ENCODE measurements at places on chromosomes 7 and 10.

- no peak for DNase-seq
Observed at GRCh38 chr10:113765910-113766309, 14.4 kb downstream of the PLEKHS1 start.

DNA sequence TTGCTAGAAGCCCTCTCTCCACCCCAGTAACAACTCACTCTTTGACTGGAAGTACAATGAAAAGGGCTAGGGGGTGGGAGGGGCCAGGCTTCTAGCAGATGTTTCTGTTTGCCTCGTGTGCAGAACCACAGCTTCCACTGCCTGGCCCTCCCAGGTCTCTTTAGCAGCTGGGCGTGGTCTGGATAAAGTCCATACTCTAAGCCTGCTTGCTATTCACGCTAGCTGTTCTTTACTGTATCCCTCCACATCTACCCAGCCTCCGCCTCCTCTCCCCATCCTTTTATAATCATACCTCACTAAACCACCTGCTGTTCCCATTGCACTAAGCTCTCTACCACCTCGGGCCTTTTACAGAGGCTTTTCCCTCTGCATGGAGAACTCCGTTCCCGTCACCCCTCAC is 288.8 kb downstream of the CAMK1D start:
- no peak for DNase-seq

DNA sequence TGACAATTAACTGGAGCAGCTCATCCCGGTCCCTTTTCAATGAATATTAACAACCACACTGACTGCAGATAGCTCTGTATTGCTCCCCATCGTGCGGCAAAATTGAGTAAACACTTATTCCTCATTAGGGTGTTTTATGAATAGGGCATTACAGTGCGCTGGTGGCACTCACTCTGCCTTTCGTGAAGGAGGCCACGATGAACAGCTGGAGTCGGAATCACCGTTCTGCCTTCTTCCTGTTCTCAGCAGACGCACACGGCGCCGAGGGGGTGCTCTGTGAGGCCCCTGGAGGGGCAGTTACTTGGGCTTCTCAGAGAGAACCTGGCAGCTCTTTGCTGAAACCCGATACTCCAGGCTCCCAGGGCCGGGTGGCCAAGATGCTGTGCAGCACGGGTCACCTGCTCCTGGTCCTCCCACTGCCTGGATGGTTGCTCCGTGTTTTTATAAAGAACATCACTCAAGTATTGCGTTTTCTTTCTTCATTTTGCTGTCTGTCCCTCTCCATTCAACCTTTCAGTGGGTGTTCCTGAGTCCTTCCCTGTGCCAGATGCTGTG is 241.9 kb downstream of the GLRX3 start:
- no peak for DNase-seq

- no peak for DNase-seq
Observed at GRCh38 chr7:127252778-127253280, at the start of gene GRM8. TSS of gene GRM8 (minus strand) at chr7:127252941.

GRCh38 chr10:131636116-131636515 is 264.7 kb upstream of the PPP2R2D start:
- no peak for DNase-seq

DNA sequence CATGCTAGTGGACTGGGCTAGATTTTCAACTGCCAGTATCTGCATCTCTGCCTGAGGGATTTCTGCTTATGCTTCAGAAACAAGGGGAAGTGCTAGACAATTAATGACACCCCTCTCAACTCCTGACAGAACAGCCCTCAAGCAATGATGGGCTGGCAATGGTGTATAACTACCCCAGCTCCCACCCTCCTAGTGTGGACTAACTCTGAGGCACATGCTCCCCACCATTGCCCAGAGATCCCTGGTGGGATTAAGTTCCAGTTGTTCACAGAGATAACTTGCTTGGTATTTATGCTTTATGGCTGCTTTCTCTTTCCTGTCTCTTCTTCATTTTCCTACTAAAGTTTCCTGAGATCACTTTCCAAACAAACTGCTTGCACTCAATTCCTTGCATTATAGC is 113.5 kb downstream of the RPS24 start:
- DNase-seq: no peak

DNA sequence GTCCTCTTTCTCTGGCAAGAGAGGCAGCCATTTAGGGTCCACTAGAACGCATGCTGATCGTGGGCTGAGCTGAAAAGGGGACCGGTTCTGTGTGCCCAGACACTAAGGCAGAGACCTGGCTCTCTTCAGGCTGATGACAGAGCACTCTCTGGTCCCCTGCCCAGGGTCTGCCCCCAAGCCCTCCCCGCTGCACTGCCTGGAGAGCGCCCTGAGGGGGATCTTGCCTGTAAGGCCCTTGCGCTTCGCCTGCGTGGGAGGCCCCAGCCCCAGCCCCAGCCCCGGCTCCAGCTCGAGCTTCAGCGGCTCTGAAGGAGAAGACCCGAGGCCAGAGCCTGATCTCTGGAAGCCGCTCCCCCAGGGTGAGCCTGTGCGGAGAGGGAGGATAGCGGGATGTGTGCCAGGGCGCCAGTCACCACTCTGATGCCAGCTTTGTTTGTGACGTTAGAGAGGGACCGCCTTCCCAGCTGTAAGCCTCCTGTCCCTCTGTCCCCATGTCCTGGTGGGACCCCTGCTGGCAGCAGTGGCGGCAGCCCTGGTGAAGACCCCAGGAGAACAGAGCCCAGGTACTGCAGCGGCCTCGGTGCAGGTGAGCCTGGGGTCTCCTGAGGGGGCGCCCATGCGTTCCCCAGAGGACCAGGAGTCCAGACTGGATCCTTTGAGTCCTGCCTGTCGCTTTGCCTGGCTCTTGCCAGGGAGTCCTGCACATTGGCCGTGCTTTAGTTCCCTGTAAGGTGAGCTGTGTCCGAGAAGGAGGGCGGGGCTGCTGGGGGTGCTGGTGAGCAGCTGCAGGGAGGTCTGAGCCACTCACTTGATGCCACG is 43.2 kb downstream of the ZNF467 start:
- no peak for DNase-seq

- no peak for DNase-seq
Observed at GRCh38 chr10:87829986-87830729, 12.1 kb upstream of the ATAD1 start.

DNA sequence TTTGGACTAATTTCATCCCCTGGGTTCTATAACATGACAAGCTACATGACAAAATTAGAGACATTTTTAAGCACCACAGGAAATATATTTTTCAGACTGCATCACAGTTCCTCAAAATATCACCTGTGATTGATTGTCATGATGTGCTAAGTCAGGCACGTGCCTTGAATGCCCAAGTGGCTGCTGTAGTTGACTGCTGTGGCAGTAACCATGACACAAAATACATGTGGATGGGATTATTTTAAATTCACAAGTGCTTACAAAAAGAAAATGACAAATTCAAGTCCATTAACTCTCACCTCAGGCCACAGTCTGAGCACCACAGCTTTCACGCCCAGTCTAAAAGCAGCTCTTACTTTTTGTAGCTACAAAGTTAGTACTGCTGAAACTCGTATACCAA is 45.5 kb downstream of the TNPO3 start:
- DNase-seq: no peak

DNA sequence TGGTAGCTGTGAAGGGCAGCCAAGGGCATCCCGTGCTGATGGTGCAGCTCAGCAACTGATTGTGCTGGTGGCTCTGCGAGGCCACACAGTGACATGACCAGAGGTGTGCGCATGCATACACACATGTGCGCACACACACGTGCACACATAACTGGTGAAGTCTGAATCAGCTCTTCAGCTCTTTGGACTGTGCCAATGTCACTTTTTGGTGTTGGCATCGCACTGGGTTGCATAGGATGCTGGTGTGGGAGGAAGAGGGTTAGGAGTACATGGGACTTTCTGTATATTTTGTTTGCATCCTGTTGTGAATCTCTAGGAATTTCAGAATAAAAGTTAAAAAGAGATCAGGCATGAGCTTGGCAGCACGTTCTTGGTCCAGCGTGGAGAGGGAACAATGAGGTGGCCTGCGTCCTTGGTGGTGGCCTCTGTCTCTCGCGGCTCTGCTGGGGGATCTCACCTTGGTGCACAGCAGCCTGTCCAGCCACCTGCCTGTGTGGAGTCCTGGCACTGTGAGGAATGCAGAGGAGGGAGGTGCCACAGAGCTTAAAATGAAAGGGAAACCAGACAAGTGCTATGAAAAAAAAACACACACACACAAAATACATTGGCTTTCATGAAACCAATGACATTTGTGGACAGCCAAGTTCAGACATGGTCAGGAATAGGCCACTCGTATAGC is 124.0 kb downstream of the TRRAP start:
- no peak for DNase-seq

- no peak for DNase-seq
Observed at GRCh38 chr7:151109094-151110048, 23.1 kb downstream of the AGAP3 start.

DNA sequence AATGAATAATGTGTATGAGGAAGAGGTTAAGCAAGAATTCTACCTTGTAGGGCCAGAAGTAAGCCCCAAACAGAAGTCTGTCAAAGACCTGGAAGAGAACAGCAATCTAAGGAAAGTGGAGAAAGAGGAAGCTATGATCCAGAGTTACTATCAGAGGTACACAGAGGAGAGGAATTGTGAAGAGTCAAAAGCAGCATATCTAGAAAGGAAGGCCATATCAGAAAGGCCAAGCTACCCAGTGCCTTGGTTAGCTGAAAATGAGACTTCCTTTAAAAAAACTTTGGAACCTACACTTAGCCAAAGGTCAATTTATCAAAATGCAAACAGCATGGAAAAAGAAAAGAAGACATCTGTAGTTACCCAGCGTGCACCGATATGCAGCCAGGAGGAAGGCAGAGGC is 42.7 kb upstream of the GAD2 start:
- no peak for DNase-seq

DNA sequence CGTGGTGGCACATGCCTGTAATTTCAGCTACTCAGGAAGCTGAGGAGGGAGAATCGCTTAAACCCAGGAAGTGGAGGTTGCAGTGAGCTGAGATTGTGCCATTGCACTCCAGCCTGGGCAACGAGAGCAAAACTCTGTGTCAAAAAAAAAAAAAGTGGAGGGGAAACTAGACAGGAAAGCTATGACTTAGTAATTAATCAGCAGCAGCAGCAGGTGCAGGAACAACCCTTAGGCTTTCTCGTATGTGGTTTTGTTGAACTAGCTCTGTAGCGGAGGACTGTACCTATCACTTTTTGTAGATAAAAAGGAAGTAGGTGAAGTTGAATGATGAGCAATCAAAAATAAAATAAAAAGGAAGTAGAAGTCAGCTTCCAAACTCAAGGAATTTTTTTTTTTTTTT is 76.9 kb upstream of the KMT2C start:
- DNase-seq: no peak

DNA sequence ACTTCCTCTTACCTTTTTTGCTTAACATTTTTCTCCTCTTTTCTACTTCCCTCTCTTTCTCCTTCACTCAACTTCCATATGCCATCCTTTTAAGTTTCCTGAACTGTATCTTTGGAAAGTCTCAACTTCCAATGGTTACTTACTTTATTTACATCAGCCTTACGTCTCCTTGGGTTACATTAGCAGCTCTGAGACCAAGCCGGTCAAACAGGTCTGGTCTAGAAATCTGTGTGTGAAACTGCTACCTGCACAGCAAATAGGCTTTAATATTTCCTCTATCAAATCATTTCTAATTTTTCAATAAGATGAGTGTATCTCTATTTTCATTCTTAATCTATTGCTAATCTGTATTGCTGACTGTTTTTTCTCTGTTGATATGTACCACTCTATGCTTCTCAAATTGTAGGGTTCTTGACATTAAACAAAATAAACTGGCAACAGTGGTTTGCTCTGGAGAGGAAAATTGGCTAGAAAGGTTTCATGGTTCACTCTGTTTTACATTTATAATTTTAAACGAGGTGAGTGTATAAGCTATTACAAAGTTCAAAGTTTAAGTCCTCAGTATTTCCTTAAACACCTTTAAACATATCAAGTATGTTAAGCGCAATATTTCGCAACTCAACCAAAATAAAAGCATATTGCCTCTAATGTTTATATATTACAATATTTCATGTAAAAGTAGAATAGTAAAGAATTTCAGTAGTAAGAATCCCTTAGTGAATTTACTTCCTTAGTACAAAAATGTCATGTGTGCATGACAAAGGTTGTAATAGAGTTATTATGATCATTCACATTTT is 3.6 kb upstream of the SEMA3C start:
- DNase-seq: no peak
